T-helper 2 cell (primary cell): ENCODE measurements at places on chromosomes 5 and 9.

DNA sequence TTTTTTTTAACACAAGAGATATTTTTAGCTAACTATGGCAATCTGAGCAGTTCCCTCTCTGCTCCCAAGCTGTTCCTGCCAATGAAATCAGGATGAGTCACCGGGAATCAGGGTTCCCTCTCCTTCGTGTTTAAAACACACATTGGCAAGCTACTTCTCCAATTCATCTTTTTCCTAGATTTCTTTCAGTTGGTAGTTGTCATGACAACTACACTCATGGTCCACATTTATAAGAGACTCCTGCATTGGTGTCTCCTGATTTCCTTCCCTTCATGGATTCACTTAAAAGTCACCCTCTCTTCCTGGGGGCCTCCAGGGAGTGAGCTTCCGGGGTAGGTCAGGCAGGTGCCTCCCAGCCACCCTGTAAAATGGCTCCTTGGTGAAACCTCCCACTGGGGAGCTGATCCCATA is 72.3 kb upstream of the NIPAL4 start:
- no peak for DNase-seq

- no peak for DNase-seq
Observed at GRCh38 chr9:107523539-107523938, 34.0 kb upstream of the KLF4 start.

GRCh38 chr9:91360551-91361290 is 997 bp downstream of the AUH start:
- DNase-seq, result no peak

DNA sequence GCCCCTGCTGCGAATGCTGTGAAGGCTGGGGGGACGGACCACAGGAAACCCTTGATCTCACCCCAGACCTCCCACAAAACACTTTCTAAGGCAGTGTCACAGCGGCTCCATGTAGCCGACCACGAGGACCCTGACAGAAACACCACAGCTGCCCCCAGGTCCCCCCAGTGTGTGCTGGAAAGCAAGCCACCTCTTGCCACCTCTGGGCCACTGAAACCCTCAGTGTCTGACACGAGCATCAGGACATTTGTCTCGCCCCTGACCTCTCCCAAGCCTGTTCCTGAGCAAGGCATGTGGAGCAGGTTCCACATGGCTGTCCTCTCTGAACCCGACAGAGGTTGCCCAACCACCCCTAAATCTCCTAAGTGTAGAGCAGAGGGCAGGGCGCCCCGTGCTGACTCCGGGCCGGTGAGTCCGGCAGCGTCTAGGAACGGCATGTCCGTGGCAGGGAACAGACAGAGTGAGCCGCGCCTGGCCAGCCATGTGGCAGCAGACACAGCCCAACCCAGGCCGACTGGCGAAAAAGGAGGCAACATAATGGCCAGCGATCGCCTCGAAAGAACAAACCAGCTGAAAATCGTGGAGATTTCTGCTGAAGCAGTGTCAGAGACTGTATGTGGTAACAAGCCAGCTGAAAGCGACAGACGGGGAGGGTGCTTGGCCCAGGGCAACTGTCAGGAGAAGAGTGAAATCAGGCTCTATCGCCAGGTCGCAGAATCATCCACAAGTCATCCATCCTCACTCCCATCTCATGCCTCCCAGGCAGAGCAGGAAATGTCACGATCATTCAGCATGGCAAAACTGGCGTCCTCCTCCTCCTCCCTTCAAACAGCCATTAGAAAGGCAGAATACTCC is 84.7 kb downstream of the GOLPH3 start:
- DNase-seq, result no peak

DNA sequence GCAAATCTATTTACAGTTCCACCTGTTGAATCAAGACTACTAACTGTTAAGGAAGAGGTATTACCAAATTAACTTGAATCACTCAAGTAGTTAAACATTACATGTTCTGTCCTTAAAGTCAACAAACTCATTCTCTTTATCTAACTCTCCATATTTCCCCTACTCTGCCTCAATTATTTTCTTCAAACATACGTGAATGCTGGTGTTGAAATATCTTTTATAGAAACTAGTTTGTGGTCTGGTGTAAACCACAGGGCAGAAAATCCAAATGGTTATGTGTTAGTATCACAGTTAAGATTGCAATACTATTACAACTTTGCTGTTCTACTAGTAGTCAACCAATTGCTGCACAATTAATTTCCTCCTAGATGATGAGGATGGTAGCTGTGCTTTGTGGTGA is 603.5 kb downstream of the KCTD16 start:
- DNase-seq, result no peak

- DNase-seq, result no peak
Observed at GRCh38 chr5:138180183-138180782, 1.4 kb downstream of the KIF20A start.

GRCh38 chr5:159341906-159342310 is 11.6 kb upstream of the IL12B start:
- peak; percentile 46 for DNase-seq

GRCh38 chr9:128098297-128099230 is 29.0 kb downstream of the PTGES2 start:
- peak; percentile 39 for DNase-seq

- no peak for DNase-seq
Observed at GRCh38 chr5:43700601-43701000, 97.6 kb downstream of the NNT start.

- DNase-seq, result no peak
Observed at GRCh38 chr5:150134198-150134588, 21.5 kb downstream of the PDGFRB start.

DNA sequence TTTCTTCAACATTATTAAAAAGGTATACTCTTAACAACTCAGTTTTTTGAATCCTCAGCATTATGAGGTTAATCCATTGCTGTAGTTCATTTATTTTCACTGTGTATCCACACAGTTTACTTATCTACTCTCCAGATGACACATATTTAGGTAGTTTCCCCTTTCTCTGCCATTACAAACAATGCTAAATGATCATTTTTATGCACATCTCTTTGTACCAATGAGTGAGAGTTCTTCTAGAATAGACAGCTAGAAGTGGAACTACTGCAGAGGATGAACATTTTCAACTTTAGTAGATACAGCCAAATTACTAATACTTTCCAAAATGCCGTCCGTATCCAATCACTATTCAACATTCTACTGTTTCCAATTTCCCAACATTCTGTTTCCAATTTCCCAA is 11.5 kb downstream of the AFF4 start:
- no peak for DNase-seq

DNA sequence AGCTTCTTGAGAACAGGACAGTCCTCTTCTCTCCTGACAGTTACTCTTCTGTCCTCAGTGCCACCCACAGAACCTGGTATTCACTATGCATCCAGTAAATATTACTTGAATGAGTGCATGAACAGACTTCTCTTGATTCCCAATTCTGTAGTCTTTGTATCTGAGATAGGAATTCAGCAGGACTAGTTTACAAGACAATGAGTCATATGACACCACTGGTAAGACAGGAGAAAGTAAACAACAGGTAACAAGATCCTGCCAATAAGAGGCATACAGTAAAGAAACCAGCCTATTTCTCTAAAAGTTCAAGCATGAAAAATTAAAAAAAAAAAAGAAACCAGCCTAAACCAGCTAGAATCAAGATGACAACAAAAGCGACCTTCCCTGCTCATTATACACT is 6.2 kb downstream of the ZNF883 start:
- no peak for DNase-seq

GRCh38 chr5:53946405-53947100 is 363.8 kb downstream of the ARL15 start:
- DNase-seq, result no peak

- no peak for DNase-seq
Observed at GRCh38 chr9:99466104-99466503, 244.0 kb downstream of the SEC61B start.

DNA sequence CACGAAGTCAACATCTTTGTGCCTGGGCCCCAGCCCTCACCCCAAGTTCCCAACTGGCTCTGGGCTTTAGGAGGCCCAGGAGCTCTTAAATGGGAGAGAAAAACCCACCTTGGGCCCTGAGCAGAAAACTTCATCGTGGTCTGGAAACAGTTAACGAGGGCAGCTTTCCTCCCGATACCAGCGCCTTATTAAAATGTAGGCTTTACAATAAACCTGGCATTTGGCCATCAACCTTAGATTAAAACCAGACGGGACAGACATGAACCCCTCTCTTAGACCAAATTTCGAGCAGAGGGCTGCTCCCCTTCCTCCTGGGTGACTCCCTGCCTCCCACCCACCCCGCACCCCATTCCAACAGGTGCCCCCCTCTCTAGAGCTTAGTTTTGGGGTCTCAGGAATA is 39.4 kb downstream of the PRRX2 start:
- no peak for DNase-seq

DNA sequence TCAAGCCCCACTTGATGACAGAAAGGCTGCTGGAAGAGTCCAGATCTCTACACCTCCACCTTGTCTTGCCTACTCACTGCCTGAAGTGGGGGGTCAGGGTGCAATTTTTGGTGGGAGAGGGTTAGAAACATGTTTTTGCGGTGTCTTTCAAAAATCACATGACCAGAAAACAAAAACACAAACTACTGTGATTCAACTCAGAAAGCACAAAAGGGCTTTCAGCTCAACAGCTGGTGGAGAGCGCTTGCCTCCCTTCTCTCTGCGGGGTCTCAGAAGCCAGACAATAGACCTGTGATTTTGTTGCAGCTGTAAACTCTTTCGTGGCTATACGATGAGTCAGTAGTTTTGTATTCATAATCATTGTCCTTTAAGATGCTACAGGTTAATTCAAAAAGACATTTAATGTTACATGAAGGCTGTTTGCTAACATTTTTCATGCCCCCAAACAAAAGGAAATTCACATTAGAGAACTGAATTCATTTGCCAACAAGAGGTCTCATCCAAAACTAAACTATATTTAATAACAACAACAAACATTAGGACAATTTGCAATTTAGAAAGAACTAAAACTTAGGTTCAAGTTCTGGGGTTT is 172.6 kb upstream of the RAI14 start:
- no peak for DNase-seq

DNA sequence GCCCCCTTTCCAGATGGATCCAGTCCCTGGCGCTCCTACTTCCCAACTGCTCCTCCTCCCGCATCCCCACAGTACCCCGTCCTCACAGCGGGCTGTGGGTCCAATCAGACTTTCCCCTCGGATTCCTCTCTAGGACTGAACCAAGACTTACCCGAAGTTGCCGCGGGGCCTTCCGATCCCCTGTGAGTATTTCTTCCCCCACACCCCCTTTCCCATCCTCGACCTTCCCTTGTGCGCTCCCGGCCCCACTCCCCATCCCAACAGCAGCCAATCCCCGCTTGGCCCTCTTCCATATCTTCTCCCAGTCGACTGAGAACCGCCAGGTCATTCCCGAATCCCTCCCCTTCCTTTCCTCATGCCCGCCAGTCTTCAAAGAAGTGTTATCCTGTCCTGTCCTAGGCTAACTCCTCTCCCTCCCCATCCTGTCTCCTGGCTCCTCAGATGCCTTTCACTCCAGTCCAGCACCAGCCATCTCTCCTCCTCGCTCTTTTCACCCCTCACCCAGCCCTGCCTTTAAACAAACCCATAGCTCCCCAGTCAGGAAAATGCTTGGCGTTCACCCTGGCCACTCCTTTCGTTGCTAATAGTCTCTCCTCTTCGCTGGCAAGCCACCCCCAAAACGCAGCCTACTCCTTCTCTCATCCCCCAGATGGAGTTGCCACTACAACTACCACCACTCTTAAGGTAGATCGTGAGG is 646 bp downstream of the SWI5 start:
- DNase-seq, result no peak

DNA sequence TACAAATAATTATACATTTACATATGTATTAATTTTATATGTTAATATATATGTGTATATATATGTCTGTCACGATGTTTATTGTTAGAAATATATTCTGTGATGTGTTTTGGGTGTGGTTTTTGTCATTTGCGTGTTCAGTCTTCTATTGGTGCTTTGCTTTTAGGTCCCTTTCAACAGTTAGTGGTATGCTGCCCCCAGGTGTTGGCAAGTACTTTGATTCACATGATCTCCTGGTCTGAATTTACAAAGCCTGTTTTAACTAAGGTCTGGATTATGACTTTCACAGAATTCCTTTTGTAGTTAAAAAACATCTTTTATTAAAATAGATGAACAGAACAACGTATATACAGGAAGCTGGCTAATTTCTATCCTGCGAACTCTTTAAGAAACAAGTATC is 271.5 kb downstream of the CCDC171 start:
- no peak for DNase-seq

GRCh38 chr5:149445739-149446369 is 66.8 kb upstream of the IL17B start:
- DNase-seq, result no peak

GRCh38 chr9:107488375-107489143 is 1.0 kb downstream of the KLF4 start:
- no peak for DNase-seq

DNA sequence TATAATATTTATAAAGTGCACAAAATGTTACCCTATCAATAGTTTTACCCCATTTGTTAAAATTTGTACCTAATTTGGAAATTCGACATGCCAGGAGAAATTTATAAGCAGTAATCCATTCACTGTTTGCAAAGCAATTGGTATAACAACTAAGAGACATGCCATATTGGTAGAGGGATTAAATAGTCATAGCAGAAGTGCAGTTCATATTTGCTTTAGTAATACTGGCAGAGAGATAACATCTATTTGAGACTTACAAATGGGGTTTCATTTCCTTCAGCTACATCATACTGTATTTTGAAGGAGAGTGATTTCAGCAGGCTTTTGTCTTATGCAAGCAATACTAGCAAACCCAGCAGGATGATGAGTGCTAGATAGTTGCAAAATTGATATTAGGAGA is 610.4 kb upstream of the CDH10 start:
- no peak for DNase-seq

DNA sequence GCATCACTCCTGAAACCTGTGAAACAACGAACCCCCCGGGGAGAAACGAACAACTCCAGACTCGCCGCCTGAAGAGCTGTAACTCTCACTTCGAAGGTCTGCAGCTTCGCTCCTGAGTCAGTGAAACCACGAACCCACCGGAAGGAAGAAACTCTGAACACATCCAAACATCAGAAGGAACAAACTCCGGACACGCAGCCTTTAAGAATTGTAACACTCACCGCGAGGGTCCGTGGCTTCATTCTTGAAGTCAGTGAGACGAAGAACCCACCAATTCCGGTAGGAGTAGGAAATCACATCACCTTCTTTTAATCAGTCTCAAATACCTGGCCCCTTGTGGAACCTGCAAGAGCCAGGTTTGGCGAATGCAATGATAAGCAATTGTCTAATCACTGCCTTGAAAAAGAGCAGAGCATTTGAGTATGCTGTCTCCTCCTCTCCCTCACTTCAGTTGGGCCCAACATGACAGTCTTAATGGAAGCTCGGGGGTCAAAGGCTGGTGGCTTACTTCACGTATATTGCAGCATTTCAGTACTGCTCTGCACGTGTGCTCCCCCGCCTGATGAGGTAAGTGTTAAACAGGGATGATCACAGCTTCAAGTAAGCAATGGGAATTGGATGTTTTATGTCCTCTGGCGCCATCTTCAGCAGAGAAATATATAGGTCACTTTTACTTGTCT is 473 bp downstream of the IRGM start:
- peak; percentile 89 for DNase-seq
